Skeletal muscle cell (primary cell): ENCODE measurements at places on chromosomes 4 and X.

DNA sequence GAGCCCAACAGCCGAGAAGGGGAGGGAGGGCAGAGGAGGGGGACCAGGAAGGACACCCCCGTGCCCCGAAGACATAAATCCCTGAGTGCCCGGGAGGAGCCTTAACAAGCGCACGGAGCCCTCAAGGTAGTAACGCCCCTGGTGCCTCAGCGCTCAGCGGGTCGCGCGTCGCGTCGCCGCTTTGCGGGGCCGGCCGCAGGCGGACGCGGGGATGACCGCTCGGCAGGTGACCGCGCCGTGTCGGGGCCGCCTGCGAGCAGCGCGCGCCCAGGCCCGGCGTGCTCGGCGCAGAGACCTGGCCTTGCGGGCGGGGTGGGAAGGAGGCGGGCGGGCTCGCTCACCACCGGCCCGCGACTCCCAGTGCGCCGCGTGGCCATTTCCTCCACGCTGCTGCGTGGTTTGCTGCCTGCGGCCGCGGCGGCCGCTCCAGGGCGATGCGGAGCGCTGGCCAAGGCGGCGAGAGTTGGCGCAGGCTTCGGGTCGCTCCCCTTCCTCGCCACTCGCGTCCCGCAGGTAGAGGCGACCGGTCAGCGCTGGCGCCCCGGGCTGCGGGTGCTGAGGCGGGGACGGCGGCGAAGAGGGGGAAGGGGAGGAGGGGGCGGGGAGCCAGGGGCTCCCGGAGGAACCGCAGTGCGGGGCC is 632 bp downstream of the CCSER1 start:
- no peak for DNase-seq

- DNase-seq: no peak
Observed at GRCh38 chr4:617644-618641, 7.4 kb upstream of the PDE6B start.

GRCh38 chrX:101078716-101079598 is at the start of gene TMEM35A:
Gene TMEM35A (plus strand): TSS chrX:101078879. CDS start chrX:101079003, 124 bp downstream.
- DNase-seq: no peak

GRCh38 chr4:173252024-173252935 is 81.9 kb downstream of the HMGB2 start:
- DNase-seq: peak; percentile 99

DNA sequence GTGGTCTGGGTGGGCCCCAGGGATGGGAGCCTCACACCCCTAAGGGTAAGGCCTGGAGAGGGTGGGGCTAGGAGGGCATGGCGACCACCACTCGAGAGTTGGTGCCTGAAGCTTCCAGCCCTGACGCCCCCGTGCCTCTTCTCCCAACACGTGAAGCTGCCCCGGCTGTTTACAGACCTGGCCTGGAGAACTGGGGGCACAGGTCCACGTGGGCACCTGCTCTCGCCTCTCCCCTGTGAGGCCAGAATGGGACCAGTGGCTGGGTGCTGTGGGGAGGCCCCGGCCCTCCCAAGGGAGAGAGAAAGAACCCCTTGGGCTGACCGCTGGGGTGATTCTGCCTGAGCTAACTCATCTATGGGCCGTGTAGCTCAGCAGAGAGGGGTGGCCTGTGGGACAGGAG is 15.5 kb downstream of the NAT8L start:
- no peak for DNase-seq

GRCh38 chr4:184765473-184766340 is 31.8 kb upstream of the CENPU start:
- DNase-seq: no peak

GRCh38 chr4:144582105-144582850 is 63.7 kb upstream of the HHIP start:
- DNase-seq: no peak

DNA sequence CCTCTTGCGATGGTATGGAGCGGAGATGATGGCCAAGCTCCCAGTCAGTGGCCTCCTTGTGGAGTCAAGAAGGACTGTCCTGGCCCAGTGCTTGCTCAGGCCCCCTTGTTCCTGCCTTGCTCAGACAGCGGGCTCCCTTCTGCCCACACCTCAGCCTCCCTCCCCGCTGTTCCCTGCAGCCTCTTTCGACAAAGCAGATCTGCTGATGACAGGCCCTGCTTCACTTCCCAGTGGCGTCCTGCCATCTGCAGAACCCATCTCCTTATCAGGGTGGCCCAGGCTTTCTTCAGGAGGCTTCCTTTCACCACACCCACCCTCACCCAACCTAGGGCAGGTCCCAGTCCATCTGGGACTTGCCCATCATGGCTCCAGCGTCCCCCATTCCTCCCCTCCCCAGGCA is 80.0 kb downstream of the CLDN34 start:
- no peak for DNase-seq

- DNase-seq: no peak
Observed at GRCh38 chr4:144748814-144749555, 103.0 kb downstream of the HHIP start.

DNA sequence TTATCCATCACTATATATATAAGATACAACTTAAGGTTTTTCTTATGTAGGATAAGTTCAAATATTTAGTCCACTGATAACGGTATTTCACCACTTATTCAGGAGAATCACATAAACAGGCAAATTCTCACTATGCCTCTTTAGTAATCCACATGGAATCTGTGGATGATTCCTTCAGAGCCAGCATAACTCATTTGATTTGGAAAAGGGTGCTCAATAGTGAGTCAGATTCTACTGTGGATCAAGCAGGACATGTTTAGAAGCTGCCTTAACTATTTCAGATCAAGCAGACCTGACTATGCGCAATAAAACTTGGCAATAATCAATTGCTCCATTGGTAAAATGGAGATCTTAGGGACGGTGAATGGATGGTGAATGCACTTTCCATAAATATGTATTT is 184.1 kb downstream of the CBR4 start:
- DNase-seq: no peak

DNA sequence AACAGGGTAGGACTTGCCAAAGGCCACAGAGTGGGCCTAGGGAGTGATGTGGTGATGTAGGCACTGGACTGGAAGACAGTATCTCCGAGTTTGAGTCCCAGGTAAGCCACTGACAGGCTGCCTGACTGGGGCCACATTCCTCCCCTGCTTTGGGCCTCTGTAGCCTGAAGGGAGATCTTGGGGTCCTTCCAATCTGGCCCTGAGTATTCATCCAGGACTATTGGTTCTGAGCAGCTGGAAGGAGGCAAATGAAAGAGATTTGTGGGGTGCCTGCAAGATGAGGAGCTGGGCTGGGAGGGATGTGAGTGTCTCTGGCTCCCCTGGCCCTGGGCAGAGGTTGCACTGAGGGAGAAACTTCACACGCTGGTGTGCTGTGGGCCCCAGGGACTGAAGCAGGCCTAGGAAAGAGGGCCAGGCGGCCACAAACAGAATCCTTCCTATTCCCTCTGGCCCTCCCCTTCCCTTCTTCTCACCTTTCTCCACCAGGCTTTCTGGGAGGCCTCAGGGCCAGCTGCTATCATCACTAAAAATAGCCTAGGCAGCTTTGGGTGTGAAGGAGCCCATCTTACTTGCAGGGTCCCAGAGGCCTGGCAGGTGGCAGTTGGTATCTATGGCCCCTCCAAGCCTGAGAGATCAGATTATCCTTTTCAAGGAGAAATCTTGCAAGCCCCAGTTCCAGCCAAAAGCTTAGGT is 70.1 kb downstream of the PJA1 start:
- DNase-seq: no peak

- peak; percentile 11 for DNase-seq
Observed at GRCh38 chrX:118459494-118459893, 36.1 kb upstream of the DOCK11 start.

DNA sequence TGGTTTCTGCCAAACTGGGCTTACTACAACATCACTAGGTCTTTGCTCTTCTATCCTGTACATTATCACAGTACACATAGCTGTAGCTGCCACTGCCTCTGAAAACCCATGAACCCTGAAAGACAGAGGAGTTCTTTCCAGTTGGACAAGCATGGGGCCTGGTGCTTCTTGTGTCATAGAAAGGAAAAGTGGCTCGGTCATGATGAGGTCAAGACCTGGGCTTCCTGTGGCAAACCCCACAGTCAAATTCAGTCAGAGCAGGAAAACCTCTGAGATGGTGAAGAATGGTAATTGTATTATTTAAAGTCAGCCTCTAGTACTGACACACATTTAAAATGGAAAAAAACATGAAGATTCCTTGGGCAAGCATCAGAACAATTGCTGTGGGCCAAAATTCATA is 133.3 kb upstream of the PRPS2 start:
- no peak for DNase-seq

GRCh38 chrX:133650239-133650638 is 234.9 kb upstream of the GPC4 start:
- no peak for DNase-seq

DNA sequence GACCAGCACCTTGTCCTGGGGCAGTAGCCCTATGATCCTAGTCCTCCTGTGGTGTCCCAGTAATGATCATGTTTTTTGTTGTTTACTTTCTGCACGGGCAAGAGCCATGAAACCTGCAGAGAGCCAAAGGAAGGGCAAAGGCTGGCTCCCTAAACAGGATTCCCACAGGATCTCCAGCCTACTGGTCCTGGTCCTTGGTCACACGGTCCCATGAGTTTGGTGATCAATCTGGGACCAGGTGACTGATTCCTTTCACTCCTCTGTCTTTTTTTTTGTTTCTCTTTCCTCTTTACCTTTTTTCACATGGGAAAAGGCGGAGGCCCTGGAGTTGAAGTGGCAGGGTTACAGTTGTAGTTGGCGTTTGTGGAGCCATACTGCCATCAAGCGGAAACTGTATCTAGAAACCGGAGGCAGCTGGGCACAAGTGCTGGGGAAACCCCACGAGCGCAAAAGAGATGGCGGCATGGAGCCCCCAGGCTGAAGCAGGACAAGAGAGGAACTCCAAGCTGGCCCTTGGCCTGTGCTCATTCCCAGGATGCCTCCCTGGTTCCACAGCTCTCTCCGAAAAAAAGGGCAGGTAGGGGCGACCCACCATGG is 34.6 kb downstream of the NBDY start:
- DNase-seq: no peak

DNA sequence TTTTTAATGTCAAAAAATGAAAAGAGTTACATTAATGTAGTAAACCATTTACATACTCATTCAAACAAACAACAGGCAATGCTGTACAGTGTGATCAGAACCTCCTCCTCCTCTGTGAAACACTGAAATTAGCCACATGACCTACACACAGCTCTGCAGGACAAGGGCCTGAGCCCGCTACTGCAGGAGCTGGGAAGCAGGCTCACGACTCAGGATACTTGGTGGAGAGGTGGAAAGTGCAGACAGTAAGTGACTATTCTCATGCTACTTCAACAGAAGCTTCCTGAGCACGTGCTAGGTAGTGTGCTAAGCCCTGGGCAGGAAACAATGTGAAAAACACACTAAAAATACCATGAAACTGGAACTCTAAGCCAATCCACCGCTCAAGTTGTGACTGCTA is 56.8 kb downstream of the TAPT1 start:
- no peak for DNase-seq
